ENCODE measurements at places on chromosomes 1 and 21.
A peak's percentile ranks its signal among the peaks of the same experiment; 100 is the strongest.

DNA sequence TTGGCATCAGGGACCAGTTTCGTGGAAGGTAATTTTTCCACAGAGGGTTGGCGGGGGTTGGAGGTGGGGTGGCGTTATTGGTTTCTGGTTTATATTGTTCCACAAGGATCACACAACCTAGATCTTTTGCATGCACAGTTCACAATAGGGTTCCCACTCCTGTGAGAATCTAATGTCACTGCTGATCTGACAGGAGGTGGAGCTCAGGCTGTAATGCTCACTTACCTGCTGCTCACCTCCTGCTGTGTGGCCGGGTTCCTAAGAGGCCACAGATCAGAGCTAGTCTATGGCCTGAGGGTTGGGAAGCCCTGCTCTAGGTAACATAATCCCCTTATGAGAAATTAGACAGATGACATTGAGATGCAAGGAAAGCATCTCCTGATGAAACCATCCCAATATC, 12.6 kb downstream of the GBP5 start:
- DNase-seq: no peak

- DNase-seq: no peak
Observed at GRCh38 chr1:230504310-230504709, 78.2 kb upstream of the PGBD5 start.

GRCh38 chr1:86416343-86416742, 7.6 kb upstream of the CLCA2 start:
- no peak for DNase-seq

GRCh38 chr1:154550657-154551056, 7.8 kb downstream of the UBE2Q1 start:
- no peak for DNase-seq

- DNase-seq: peak; percentile 39
Observed at GRCh38 chr1:166905900-166906299, 29.8 kb upstream of the TADA1 start.

DNA sequence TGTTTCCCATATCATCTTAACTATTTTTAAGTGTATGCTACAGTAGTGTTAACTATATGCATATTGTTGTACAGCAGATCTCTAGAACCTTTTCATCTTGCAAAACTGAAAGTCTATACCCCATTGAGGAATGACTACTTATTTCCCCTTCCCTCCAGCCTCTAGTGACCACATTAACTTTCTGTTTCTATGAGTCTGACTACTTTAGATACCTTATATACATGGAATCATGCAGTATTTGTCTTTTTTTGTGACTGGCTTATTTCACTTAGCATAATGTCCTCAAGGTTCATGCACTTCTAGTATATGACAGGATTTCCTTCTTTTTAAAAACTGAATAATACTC, 96.5 kb upstream of the BTG3 start:
- no peak for DNase-seq

- no peak for DNase-seq
Observed at GRCh38 chr1:200082329-200082728, 54.8 kb downstream of the NR5A2 start.

GRCh38 chr1:37808369-37809319, 636 bp upstream of the YRDC start:
- peak; percentile 47 for DNase-seq

- DNase-seq: peak; percentile 1
Observed at GRCh38 chr1:217747156-217747769, 116.1 kb downstream of the SPATA17 start.

- DNase-seq: no peak
Observed at GRCh38 chr1:23999156-23999671, 19.1 kb upstream of the SRSF10 start.

GRCh38 chr1:9128166-9128519, 759 bp downstream of the GPR157 start:
- no peak for DNase-seq

GRCh38 chr1:68120136-68120791, 69.8 kb upstream of the DIRAS3 start:
- peak; percentile 80 for DNase-seq

- no peak for DNase-seq
Observed at GRCh38 chr1:172774561-172774960, 115.7 kb downstream of the FASLG start.

DNA sequence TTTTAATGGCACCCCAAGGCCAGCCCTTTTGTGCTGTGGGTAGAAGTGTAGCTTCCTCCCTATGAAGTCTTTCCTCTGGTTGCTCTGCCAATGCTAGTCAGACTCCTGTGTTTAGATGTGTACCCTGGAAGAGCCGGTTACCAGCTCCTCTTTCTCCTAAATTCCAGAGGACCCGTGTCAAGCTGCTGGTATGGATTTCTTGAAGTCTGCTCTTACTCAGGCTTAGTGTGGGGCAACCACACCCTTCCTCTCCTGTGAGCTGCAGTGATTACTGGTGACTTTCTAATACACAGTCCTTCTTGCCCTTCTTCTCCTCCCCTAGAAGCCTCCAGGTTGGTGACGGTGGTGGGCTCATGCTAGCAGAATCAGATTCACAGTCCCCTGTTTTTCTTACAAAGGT, 74.1 kb upstream of the AKT3 start:
- DNase-seq: no peak

- DNase-seq: no peak
Observed at GRCh38 chr1:186454981-186455380, 5.9 kb downstream of the PDC start.

- DNase-seq: peak; percentile 74
Observed at GRCh38 chr1:11880911-11881748, 22.4 kb upstream of the NPPB start.

- DNase-seq: no peak
Observed at GRCh38 chr1:28096210-28097099, 8.0 kb upstream of the EYA3 start.

- no peak for DNase-seq
Observed at GRCh38 chr1:58402444-58402843, 144.1 kb downstream of the OMA1 start.

DNA sequence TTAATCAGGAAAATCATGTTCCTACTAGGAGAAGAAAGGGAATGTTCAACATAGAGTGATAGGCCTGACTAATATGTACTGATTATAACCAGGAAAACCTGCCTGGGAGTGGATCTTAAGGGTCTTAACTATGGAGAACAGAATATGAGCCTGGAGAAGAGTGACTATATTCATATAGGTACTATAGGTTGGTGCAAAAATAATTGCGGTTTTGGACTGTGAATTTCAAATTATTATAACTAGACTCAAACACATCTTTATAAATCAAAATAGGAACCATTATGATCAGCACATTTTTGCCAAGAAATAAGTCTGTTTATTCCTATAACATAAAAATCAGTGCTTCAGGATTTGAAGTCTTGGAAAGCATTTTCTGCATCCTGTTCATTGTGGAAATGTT, 189.8 kb upstream of the ADAMTS5 start:
- no peak for DNase-seq

GRCh38 chr21:43376478-43376882, 50.5 kb downstream of the SIK1 start:
- DNase-seq: no peak

All from hindlimb muscle (tissue), 1 donor.